ENCODE measurements at places on chromosomes 7 and 10.
A peak's percentile ranks its signal among the peaks of the same experiment; 100 is the strongest.

- peaks cover 5% of the 10 kb centered on the region for H3K4me1 ChIP-seq
- H3K27me3 ChIP-seq: no peaks in the 10 kb centered on the region
- no peaks in the 10 kb centered on the region for H3K36me3 ChIP-seq
- no peak for DNase-seq
Measured at GRCh38 chr10:20887706-20888555, 9.2 kb downstream of the NEBL start.

- DNase-seq: no peak
- H3K4me3 ChIP-seq: no peak overlapping the region
- H3K36me3 ChIP-seq: no peaks in the 10 kb centered on the region
- H3K27ac ChIP-seq: no peak overlapping the region
Measured at GRCh38 chr7:40760987-40761386, 626.2 kb downstream of the SUGCT start.

- no peak for DNase-seq
- peaks cover 9% of the 10 kb centered on the region for H3K4me1 ChIP-seq
- H3K4me3 ChIP-seq: no peak overlapping the region
- H3K27ac ChIP-seq: no peak overlapping the region
Measured at GRCh38 chr7:64098-64915, 128.1 kb upstream of the FAM20C start.

- peak overlapping the region; percentile 74 for H3K27ac ChIP-seq
- peak overlapping the region; percentile 92 for H3K4me3 ChIP-seq
- H3K27me3 ChIP-seq: peaks cover 16% of the 10 kb centered on the region
- H3K4me1 ChIP-seq: peaks cover 8% of the 10 kb centered on the region
- H3K36me3 ChIP-seq: no peaks in the 10 kb centered on the region
Measured at GRCh38 chr10:97497572-97498075, 598 bp downstream of the MMS19 start.

- no peaks in the 10 kb centered on the region for H3K36me3 ChIP-seq
- no peak overlapping the region for H3K27ac ChIP-seq
- DNase-seq: no peak
- no peaks in the 10 kb centered on the region for H3K4me1 ChIP-seq
- no peak overlapping the region for H3K4me3 ChIP-seq
Measured at GRCh38 chr7:138746073-138746472, 44.9 kb upstream of the SVOPL start.

DNA sequence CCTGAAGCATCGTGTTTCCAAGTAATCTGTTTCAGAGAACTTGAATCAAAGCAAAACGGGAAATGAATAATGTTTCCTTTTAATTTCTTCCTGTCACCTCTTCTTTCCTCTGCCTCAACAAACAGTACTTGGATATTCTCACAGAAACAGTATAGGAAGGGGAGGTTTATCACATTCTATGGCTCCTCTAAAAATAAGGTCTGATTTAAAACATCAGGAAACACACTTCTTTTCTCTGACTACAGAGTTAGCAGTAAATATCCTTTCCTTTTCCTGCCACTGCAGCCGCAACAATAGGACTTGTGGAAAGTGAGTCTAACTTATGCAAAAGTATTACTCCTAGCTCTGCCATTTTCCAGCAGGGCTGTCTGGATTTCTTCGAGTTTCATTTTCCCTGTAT is 62.3 kb downstream of the CH25H start:
- H3K4me3 ChIP-seq: no peak overlapping the region
- DNase-seq: no peak
- no peaks in the 10 kb centered on the region for H3K4me1 ChIP-seq
- no peaks in the 10 kb centered on the region for H3K27me3 ChIP-seq

DNA sequence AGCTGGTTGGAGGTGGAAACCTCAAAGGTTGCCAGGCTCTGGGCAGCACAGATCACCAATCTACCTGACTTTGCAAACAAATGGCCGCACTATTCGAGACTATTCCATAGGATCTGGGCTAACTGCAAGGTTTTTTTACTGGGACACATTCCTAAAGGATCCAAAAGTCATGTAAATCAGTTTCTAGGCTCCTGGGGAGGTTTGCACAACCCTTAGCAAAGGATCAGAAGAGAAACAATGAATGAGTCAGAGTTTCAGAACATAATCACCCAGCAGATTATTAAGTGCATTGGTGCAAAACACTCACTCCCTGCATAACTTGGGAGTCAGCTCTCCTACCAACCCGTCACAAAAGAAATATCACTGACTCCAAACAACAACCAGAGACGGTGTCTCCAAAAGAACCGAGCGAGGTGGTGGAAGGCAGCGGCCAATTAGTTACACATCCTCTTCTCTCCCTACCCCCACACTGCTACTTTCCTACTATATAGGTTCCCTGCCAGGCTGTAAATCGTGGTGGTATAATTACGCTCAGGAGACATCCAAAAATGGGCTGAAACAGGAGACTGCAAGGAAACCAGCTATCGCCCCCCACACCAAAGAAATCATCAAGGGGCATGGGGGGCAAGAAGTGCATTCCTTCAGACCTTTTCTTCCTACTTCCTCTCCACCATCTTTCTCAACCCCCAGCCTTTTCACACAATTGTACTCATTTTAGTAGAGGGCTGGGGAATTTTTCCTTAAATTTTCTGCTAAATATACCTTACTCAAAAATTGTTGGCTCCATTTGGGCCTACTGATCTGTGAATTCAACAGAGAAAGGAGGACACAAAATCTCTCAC is 3.2 kb downstream of the UBE2H start:
- DNase-seq: peak; percentile 52
- H3K27me3 ChIP-seq: no peaks in the 10 kb centered on the region
- peak overlapping the region; percentile 90 for H3K4me3 ChIP-seq
- peak overlapping the region; percentile 93 for H3K27ac ChIP-seq
- H3K36me3 ChIP-seq: no peaks in the 10 kb centered on the region
- H3K4me1 ChIP-seq: peaks cover 7% of the 10 kb centered on the region

Data from H1 (cell line).